Foreskin melanocyte (primary cell): ENCODE measurements at places on chromosomes 12 and 14.
A peak's percentile ranks its signal among the peaks of the same experiment; 100 is the strongest.

- DNase-seq = peak; percentile 61
These were observed 41.1 kb downstream of the SYNE2 start for GRCh38 chr14:63893701-63894458.

GRCh38 chr12:45388545-45388944, 172.7 kb downstream of the ANO6 start:
- DNase-seq = peak; percentile 30

DNA sequence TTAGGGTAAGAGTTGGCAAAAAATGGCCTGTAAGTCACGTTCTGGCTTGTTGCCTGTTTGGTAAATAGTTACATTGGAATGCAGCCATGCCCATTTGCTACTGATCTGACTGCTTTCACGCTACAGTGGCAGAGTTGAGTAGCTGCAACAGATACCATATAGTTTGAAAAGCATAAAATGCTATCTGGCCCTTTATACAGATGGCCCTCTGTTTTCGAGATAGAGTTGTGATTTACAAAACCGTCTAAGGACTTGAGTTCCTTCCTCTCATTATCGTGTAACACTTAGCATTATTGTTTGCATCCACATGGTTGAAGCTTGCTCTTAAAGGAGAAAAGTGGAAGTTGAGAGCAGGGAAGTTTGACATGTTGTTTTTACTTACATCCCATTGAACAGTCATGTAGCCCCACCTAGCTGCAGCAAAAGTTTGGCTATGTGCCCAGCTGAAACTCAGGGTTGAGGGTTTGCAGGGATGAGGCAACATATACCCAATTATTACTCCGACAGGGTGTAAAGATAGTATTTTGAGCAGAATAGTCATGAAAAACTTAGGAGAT, 11.3 kb upstream of the SCFD1 start:
- peak; percentile 95 for DNase-seq

DNA sequence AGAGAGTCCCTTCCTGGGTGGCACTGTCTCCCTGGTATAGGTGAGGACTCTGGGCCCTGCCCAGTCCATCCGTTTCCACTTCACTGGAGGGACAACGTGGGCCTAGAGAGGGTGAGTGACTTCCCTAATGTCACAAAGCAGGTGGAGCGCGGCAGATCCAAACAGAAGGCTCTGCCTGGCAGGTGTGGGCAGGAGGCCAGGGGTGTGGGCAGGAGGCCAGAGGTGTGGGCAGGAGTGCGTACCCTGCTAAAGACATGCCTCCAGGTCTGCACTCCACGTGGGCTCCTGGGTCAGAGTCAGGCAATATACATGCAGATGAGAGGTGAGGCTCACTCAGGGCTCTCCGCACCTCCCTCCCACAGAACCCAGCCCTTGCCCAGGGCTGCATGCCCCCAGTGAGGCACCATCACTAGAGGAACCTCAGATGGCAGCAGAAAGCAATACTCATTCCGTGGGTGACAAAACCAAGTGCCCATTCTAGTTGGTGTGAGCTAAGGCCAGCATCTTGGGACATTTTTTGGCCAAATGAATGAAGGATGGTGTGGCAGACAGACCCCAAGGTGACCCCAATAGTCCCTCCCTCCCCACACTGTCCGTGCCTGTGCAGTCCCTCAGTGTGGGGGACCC, 271.6 kb upstream of the RTL1 start:
- no peak for DNase-seq

- DNase-seq = peak; percentile 18
These were observed 310.1 kb downstream of the SYT1 start for GRCh38 chr12:79174626-79175025.

- DNase-seq = peak; percentile 82
These were observed 107.1 kb upstream of the SLCO1C1 start for GRCh38 chr12:20588042-20588441.

GRCh38 chr12:2258025-2258424, 205.2 kb downstream of the CACNA1C start:
- no peak for DNase-seq

- DNase-seq = no peak
These were observed 124.0 kb downstream of the DYRK2 start for GRCh38 chr12:67772267-67773169.

GRCh38 chr12:53105712-53106439, 2.6 kb downstream of the SOAT2 start:
- no peak for DNase-seq

GRCh38 chr14:61512026-61512834, 183.1 kb upstream of the HIF1A start:
- DNase-seq = peak; percentile 64

DNA sequence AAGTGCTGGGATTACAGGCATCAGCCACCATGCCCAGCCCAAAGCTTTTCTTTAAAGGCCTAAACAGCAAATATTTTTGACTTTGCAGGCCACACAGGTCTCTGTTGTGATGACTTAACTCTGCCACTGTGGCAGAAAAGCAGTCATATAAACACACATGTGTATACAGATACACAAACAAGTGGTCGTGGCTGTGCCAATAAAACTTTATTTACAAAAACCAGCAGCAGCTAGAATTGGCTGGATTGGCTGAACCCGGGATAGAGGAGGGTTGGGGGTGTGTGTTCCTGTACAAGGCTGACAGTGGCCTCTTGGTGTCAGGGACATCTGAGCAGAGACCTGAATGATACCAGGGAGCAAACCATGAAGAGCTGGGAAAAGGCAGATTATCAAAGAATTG, 95.6 kb downstream of the NCOR2 start:
- no peak for DNase-seq

- DNase-seq = no peak
These were observed 207.9 kb upstream of the BCL2L14 start for GRCh38 chr12:11862798-11863197.

DNA sequence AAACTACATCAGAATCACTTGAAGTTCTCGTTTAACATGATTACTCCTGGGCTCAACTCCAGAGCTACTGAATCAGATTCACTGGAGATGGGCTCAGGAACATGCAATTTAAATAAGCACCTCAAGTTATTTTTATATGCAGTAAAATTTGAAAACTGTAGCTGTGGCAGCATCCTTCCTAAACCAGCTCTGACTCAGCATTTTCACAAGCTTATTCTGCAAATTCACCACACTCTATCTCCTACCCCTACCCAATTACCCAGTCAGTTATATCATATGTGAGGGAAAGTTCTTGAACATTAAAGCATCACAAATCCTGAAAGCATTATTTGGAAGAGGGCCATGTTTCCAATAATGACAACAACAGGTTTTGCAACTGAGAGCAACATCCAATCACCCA, 24.2 kb upstream of the LRRC9 start:
- no peak for DNase-seq

GRCh38 chr12:126974779-126975178, 1292.2 kb upstream of the TMEM132C start:
- DNase-seq = no peak

DNA sequence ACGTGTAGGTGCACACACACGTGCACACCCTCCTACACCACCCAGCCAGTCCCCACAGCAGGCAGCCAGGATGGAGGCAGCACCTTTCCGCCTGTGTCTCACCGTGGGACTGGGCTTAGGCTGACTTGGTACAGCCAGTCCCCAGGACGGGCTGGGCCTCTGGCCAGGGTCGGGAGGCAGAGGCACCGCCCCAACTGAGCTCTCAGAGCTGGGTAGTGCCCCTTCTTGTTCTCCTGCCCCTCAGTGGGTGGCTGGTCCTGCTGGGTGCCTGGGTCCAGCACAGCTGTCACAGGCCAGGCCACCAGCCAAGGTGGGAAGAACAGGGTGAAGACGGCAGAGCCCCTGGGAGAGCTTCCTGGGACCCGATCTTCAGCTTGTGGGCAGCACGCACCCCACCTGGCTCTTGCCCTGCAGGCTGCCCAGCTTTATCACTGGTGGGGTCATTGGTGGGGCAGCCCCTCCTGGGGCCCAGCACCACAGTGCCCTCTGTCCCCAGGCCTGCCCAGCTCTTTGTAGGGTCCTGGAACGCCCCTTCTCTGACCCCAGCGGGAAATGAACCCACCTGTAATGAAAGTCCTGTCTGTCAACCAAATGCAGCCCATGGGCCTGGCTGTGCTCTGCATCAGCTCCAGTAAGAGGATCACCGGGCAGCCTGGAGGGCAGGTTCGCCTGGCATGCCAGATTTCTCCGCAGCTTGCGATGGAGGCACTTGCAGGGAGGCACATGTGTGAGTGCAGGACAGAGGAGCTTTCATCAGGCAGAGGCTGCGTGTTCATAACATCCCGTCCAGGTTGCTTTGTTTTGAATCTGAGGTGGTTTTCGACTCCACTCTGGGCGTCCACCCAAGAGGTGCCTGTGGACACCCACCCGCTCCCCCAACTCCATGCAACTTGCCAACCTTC, 14.7 kb downstream of the CDCA4 start:
- no peak for DNase-seq

- DNase-seq = peak; percentile 73
These were observed 9.8 kb upstream of the HSP90AA1 start for GRCh38 chr14:102096569-102097188.

DNA sequence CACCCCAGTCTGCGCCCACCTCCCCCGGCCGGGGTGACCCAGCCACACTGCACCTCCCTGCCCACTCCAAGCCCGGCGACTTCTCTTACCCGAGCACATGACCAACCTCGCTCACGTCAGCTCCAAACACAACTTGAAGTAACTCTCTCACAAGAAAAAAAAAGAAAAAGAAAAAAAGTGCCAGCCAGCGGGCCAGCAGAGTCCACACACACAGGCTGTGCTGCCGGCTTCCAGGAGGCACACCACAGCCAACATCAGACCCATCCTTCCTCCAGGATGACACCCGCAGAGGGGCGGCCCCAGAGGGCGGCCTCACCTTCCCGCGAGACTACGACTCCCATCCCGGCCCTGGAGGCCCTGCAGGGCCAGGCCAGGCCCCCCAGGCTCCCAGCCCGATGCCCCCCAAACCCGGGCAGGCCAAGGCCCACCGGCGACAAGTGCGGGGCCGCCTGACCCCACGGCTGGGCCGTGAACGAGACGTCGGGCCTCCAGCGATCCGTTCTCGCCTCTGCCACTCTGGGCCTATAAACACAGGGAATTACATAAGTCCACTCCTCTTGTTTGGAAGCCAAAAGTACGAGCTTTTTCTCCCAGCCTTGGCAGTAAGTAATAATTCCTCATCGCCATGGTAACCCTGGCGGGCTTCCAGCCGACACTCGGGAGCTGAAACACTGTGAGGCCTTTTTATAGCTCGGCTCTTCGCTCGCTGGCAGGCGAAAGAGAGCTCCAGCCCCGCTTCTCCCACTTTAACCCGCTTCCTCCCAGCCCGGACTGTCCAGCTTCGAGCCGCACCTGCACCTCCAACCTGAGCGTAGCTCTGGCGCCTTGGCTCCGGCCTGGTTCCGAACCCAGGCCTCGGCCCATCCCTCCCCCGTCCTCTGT, 49.1 kb downstream of the NCOR2 start:
- DNase-seq = peak; percentile 98

DNA sequence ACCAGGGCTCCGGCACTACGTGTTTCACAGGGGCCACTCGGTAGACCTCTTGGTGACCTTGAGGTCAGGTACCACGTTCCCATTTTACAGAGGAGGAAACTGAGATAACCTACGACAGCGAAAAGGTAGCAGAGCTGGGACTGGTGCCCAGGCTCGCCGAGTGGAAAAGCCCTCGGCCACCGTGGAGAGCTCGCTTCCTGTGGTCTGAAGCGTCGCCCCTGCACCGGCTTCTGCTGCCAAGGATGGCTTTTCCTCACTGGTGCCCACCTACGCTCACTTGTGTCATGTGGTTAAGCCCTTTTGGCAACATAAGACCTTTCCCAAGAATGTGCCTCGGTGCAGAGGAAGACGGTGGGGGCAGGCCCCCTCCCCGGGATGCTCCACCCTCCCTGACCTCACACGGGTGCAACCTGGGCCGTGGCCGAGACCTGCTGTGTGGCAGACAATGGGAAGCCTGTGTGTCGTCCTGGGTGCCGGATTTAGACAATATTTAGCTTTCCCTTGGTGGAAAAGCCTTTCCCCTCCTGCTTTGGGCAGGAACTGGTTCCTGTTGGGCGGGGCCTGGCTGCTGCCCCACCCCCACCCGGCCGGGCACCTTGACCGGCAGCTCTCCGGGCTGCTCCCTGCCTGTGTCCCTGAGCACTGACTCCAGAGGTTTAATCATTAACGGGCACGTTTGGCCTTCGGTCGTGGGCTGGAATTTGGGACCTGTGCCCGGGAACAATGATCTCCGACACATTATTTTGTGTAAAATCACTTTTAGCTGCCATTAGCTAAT, 32.4 kb upstream of the PPP1R13B start:
- DNase-seq = no peak

DNA sequence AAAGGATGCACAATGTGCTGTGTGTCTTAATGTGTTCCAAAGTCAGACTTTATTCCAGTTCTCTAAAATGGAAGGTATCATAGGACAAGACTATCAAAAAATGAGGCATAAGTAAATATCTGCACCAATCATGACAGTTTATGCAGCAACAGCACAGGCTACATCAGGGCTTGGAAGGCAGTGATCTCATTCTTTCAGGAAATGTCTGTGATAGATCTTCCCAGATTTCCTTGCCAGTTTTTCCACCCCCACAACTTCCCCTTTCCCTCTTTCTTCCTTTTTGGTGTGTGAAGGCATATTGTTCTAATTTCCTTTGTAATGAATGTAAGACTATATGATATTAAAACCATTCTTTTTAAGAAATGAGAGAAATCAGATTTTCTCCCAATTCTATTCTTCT, 326.7 kb downstream of the ATP23 start:
- DNase-seq = no peak
